ENCODE measurements at places on chromosomes 5 and 9.

DNA sequence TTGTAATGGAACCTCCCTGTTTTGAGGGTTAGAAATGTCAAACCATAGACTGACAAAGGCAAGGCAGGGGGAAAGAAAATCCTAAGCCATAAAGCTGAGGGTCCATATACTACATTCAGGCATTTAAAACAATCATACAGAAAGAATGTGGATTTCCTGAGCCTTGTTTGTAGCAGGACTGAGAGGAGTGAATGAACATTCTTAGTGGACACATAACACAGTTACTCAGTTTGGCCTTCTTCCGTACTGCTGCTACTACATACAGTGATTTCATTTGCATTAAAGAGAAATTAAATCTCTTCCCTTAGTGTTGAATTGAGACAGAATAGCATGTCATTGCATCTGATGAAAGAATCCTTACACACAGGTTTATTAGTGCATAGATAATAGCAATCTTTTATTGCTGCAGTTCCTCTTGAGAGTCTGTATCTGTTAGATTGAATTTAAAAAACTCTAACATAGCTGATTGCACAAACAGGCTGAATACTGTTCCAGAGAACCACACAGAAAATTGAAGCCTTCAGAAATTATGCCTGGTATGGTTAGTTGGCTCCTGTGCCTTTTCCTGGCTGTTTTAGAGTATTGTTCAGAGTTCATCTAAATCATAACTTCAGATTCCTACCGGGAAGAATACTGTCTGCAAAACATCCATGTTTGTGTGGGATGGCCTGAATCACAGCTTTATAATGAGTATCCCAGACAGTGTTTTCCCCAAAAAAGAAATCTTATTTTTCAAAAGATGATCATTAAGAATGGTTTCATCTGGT is 2.0 kb upstream of the MTX3 start:
- DNase-seq, result no peak

GRCh38 chr5:32955814-32956213 is 244.7 kb downstream of the NPR3 start:
- no peak for DNase-seq

DNA sequence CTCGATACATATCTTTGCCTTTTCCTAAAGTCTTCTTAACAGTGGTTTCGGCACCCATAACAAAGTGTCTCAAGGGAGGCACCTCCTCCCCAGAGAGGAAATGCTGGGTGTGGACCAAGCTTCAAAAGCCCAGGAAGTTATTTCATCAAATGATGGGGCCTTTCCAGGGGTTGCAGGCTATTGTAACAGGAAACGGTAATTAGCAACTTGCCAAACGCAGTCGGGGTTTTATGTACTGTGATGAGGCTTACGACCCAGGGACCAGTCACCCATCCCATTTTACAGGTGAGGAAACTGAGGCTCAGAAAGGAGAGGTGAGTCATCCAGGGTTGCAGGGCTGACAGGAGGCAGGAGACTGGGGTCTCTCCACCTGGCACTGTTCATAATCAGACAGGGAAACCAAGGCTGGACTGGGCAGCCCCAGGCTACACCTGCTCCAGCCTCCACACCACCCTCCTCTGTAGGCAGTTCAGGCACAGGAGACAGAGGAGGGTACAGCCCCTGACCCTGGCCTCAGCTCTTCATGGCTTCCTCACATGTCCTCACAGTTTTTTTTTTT is 30.0 kb upstream of the SUSD3 start:
- peak; percentile 77 for DNase-seq

DNA sequence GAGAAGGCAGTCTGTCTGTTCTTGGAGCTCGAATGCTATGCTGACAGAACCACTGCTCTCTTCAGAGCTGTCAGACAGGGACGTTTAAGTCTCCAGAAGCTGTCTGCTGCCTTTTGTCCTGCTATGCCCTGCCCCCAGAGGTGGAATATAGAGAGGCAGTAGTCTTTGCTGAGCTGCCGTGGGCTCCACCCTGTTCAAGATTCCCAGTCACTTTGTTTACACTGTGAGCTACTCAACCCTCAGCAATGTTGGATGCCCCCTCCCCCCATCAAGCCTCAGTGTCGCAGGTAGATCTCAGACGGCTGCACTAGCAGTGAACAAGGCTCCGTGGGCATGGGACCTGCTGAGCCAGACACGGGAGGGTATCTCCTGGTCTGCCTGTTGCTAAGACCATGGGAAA is 344.2 kb downstream of the TMEM161B start:
- no peak for DNase-seq

DNA sequence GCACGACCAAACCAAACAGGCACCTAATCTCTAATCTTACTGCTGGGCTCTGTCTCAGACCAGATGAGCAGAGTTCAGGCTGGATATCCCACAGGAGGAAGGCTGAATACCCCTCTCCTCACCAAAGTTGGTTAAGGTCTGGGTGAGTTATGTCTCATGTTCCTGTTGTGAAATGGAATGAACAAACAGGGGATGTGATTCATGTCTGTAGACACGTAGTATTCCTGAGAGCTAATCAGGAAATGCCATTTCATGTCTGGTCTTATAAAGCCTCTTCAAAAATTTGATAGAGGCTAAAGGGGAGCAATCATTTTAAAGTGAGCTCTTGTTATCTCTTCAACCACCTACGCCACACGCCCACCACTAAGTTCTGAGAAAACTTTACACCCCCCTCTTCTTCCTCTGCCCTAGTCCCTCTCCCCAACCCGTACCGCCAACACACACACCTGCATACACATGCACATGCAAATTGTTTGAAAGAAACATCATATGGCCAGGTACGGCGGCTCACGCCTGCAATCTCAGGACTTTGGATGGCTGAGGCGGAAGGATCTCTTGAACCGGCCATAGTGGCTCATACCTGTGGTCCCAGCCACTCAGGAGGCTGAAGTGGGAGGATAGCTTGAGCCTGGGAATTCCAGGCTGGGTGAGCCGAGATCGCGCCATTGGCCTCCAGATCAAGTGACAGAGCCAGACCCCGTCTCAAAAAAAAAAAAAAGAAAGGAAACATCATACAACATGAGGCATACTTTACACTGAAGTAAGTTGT is 69.8 kb upstream of the RAI14 start:
- no peak for DNase-seq

GRCh38 chr5:180670586-180671359 is 21.4 kb upstream of the FLT4 start:
- DNase-seq, result peak; percentile 69

DNA sequence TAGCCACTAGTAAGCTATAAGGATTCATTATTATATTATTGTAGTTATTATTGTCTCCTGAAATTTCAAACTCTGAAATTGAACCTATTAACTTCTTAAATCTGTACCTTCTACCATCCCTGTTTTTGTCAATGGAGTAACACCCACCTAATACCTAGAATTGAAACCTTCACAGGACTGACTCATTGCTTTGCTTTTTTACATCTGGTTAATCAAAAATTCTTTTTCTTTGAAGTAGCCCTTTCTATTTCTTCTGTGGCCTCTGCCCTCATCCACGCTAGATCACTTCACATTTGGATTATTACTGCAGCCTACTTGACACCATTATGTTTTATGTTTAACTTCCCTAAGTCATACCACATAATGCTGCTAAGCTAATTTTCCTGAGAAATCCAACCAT is 35.6 kb downstream of the RBM27 start:
- no peak for DNase-seq

GRCh38 chr9:7639471-7639870 is 160.1 kb downstream of the DMAC1 start:
- DNase-seq, result no peak

- no peak for DNase-seq
Measured at GRCh38 chr5:116626945-116627679, 52.5 kb upstream of the SEMA6A start.

- DNase-seq, result no peak
Measured at GRCh38 chr9:121997791-121998190, 95.3 kb downstream of the TTLL11 start.

GRCh38 chr5:122490718-122491117 is 178.7 kb downstream of the SNCAIP start:
- DNase-seq, result no peak

DNA sequence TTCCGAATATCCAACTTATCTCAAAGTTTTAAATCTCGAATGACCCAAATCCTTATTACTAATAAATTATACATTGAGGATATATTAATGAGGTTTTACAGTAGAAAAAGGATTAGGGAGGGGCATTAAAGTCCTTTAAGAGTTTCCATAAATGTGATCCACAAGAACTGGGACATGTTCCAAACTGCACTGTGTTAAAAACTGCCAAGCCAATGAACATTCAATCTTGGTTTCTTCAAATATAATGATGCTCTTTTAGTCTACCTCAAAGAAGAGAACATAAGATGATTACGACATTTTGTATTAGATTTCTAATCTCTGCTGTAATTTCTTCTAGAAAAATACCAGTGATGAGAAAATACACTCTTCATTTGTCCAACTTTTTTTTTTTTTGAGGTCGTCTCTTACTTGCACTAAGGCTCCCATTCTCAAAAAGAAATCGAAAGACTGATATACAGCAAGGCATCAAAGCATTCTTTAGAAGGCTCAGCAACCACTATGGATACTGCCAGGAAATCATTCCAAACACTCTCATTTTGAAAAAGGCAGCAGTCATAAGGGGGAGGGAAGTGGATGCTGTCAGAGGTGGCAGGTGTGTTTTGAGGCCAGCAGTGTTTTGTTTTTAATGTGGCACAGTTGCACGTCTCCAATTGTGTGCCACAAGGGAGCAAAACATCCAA is 1.7 kb downstream of the PTAR1 start:
- peak; percentile 37 for DNase-seq

- no peak for DNase-seq
Measured at GRCh38 chr5:4142842-4143241, 547.2 kb downstream of the IRX1 start.

DNA sequence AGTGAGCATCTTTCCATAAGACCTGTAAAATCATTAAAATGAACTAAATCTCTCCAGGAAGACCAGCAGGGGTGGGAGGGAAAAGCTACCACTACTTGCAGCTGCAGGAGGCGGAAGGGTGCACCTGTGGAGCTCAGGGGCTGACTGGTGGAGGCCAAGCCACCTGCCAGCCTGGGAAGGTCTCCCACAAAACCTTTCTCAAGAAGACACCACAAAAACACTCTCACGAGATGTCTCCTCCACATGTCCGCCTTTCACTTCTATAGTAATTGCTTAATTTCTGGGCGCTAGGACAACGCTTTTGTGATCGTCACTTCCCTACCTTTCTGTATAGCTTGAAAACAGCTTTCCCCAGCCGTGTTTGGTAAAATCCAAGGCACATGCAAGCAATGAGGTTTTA is 114.4 kb downstream of the ROR2 start:
- DNase-seq, result no peak
